ENCODE measurements at places on chromosomes 2 and 18.

- no peak for DNase-seq
These were observed 69.2 kb upstream of the LRP1B start for GRCh38 chr2:142200062-142200461.

- no peak for DNase-seq
These were observed 26.2 kb upstream of the ARHGEF4 start for GRCh38 chr2:130810490-130810889.

DNA sequence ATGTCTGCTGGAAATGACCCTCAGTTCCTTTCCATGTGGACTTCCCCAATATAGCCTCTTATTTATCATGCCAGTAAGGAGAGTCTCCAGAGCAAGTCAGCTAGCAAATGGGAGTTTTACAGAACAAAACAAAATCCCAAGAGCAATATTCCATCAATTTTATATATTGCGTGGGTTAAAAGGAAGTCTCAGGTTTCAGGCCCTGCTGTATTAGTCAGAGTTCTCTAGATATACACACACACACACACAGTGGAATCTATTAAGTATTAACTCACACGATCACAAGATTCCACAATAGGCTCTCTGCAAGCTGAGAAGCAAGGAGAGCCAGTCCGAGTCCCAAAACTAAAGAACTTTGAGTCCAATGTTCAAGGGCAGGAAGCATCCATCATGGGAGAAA is 102.8 kb upstream of the MAP2 start:
- no peak for DNase-seq

GRCh38 chr2:219954331-219954730 is 326.9 kb downstream of the SLC4A3 start:
- no peak for DNase-seq

GRCh38 chr18:28365411-28365831 is 188.5 kb upstream of the CDH2 start:
- peak; percentile 3 for DNase-seq

GRCh38 chr2:46184794-46185583 is 112.2 kb upstream of the EPAS1 start:
- DNase-seq, result no peak

DNA sequence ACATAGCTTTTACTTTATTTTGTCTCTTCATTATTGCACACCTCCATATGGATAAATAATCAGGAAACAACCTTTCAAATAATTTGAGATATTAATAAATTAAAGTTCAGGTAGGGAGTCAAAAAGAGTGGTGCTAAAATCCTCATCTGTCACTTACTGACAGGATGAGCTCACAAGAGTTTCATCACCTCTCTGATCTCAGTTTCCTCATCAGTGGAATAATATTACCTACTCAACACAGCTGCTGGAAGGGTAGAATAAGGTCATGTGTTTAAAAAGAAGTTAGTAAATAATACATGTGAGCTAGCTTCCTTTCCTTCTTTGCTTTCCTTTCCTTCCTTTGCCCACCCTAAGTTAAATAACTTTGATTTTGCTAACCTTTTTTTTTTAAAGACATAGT is 61.9 kb downstream of the RDH14 start:
- DNase-seq, result no peak

DNA sequence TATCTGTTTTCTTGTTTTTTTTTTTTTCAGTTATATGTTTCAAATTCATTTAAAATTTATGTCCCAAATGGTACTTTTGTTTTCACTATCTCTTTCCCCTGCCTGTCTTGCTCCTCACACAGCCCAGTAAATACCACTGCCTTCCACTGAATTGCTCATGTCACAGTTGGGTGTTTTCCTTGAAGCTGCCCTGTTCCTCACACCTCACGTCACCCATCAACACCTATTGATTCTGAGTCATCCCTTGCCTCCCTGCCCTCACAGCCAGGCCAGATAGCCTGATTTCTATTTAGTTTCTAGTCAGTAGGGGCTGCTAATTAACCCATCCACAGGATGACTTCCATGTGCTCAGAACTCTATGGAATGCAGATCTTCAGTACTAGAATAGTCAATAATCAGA is 25.3 kb downstream of the FSHR start:
- no peak for DNase-seq

- peak; percentile 15 for DNase-seq
These were observed 1.2 kb downstream of the TXNL1 start for GRCh38 chr18:56637176-56637575.

DNA sequence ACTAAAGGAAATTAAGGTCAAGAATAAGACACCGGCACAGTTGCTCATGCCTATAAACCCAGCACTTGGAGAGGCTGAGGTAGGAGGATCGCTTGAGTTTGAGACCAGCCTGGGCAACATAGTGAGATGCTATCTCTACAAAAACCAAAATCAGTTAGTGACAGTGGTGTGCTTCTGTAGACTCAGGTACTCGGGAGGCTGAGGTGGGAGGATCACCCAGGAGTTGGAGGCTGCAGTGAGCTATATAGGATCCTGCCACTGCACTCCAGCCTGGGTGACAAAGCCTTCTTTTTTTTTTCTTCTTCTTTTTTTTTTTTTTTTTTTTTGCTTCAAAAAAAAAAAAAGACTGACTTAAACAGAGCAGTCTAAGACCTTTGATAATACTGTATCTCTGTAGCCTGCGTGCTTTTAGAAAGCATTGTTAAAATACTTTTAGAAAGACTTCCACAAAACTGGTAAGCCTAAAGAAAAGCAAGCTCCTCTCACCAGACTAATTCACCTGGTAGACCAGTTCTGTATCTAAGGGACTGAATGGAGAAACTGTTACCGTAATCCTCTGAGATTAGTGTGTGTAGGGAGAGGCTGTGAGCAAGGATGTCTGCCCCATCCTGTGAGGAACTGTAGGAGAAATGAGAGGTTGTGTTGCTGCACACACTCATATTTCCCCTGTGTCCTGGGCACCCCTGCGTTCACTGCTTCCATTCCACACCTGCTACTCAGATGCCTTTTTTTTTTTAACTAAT is 10.8 kb downstream of the RAB12 start:
- DNase-seq, result no peak

- no peak for DNase-seq
These were observed 375.4 kb downstream of the DCC start for GRCh38 chr18:52715421-52715820.

DNA sequence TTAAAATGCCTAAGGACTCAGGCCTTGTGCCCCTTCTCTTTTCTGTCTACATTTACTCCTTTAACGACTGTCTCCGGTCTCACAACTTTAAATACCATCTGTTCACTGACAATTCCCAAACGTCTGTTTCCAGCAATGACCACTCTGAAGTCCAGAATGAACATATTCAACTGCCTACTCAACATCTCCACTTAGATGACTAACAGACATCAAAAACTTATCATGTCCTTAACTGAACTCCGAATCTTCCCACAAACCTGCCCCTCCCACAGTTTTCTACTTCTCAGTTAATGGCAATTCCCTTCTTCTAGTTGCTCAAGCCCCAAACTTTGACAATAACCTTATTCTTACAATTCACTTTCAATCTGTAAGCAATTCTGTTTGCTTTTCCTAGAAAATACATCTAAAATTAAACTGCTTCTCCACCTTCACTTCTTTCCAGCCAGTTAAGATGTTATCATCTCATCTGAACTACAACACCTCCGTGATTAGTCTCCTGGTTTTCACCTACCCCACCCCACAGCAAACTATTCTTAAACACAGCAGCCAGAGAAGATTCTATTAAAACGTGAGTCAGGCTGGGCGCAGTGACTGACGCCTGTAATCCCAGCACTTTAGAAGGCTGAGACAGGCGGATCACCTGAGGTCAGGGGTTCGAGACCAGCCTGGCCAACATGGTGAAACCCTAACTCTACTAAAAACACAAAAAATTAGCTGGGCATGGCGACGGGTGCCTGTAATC is 2.8 kb downstream of the C1D start:
- DNase-seq, result no peak

DNA sequence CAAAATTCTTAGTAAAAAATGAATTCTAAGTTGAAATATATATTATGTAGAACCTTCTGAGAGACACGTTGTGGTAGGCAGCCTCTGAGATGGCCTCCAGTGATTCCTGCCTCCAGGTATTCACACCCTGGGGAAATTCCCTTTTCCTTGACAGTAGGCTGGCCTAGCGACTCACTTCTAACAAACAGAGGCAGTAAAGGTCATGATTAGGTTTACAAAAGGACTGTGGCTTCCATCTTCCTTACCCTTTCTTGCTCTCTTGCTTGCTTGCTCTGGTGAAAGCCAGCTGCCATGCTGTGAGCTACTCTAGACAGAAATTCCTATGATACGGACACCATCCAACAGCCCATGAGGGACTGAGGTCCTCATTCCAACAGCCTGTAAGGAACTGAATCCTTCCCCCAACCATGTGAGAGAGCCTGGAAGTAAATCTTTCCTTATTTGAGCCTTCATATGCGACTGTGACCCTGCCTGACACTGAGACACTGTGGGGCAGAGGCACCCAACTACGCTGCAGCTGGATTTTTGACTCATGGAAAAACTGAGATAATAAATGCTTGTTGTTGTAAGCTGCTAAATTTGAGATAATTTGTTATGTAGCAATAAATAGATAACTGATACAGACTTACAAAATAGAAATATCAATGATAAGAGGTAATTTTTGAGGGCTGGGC is 32.7 kb upstream of the SERTAD2 start:
- no peak for DNase-seq

- no peak for DNase-seq
These were observed 56.3 kb upstream of the GULP1 start for GRCh38 chr2:188235364-188235763.

DNA sequence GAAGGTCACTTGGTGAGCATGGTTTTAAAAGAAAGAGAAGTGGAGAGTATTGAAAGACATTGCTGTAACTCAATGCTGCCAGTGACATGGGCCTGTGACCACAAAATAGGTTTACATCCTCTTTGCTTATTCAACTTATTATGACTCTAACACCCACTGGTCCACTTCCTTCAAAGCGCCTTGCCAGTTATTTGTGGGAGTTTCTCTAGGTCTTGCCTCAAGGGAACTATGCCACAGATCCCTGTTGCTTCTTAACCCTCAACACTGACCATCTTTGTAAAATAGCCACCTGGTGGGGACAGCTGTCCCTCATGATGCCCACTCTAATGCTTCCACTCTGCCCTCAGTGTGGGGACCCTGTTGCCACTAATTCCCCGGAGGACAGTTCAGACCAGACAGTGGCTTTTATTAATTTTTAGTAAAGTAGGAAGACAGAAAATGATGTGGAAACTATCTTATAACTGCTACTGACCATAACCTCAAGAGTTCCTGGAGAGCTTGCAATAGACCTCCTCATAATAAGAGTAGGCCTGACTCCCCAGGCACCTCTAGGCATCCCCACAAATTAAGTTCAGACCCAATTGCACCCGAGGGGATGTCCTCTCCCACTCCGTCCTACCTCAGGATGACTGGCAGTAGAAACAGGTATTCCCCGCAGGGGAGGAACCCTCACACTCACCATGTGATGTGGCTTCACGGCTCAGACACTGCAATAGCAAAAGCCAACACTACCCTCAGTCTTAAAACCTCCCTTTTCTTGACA is 31.3 kb upstream of the SLC25A52 start:
- DNase-seq, result peak; percentile 12

GRCh38 chr2:237179161-237179560 is 93.5 kb downstream of the COPS8 start:
- DNase-seq, result no peak

- peak; percentile 77 for DNase-seq
These were observed 21.6 kb downstream of the OSR1 start for GRCh38 chr2:19336781-19337180.

GRCh38 chr2:224650815-224651439 is 65.2 kb downstream of the CCDC195 start:
- DNase-seq, result peak; percentile 80

GRCh38 chr18:59267503-59268126 is 5.6 kb downstream of the RAX start:
- DNase-seq, result no peak

DNA sequence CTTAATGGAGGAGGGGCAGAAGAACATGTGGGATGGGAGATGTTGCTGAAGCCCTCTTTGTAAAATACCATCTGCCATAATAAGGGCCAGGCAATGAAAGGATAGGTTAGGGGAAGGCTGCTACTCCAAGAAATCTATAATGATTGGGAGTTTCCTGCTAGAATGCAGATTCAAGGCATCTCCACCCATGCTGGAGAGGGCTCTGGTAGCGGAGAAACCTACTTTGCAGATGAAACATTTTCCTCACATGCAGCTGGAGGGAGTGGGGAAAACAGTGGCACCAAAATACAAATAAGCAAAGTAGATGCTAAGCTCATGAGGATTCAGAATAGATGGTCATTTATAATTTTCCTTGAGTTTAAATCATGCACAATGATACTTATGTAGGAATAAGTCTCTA is 82.3 kb upstream of the GCFC2 start:
- no peak for DNase-seq

- DNase-seq, result no peak
These were observed 8.9 kb upstream of the OSR1 start for GRCh38 chr2:19367326-19367725.

DNA sequence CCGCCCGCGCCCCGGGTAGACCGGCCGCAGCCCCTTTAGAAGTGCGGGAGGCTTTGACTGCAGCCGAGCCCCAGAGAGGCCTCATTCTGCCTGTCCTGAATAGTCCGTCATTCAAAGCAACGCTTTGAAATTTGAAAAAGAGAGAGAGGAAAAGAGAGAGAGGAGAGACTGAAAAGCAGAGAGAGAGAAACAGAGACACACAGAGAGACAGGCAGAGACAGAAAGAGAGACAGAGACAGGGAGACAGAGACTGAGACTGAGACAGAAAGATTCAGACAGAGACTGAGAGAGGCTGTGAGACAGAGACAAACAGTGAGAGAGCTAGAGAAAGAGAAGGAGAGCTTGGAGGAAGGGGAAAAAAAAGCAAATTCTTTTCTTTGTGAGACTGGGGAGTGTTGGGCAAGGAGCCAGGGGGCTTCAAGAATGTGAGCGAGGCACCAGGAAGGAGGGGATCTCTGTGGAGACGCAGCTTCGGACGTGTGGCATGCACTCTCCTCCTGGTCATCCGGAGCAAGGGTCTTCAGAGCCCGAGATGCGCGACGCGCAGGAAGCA is 73.1 kb downstream of the MYCN start:
- DNase-seq, result peak; percentile 56

DNA sequence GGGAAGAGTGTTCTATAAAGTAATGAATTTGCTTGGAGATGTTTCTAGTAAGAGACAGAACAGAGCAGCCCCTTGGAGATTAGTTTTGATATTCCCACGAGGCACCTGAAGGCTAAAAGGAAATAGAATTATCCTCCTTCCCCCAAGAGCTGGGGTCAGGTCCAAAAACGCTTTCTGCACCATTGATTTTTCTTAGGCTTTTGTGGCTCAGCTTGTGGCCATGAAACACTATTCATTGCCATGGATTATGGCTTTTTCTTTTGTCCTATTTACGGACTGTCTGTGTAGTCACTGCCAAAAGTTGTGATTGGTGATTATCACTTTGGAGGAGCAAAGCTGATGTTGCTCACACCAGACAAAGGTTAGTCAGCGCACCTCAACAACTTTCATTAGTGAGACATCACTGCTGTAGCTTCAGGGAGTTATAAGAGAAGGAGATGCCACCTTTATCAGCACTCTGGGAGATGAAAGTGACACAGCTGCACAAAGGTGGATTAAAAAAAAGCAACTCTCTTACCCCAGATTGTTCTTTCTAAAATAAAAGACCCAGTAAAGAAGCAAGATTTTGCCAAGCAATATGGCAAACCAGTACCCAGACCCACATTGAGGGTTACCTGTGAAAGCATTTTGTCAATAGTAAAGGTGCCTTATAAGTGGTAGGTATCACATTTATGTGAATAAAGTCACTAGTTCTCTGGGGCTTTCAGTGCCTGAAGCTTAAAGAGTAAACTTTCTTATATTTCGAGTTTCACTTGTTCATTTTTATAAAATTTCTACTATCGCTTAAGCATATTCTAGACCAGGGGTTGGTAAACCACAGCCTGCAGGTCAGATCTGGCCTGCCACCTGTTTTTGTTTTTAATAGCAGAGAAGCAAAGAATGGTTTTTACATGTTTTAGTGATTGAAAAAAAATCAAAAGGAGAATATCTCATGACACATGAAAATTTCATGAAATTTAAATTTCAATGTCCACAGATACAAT is 10.6 kb downstream of the CXCR4 start:
- no peak for DNase-seq

Measured in pons (tissue), 1 donor.